ENCODE measurements at places on chromosomes 1 and 21.
A peak's percentile ranks its signal among the peaks of the same experiment; 100 is the strongest.

DNA sequence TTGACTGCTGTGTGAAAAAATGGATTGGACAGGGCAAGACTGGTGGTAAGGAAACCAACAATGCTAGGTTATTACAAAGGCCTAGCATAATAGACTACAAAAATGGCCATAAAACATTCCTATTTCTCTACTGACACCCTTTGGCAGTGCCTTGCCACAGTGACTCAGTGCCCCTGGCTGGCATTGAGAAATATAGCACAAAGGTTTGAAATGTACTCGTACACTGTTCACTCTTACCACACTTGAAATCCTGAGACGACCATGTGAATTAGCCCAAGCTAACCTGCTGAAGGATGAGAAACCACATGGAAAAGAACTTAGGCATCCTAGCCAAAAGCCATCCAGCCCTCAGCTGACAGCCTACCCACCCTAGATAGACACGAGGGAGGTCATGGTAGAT, 149.8 kb upstream of the PALMD start:
- no peak for DNase-seq

GRCh38 chr1:156767879-156768604, 707 bp downstream of the PRCC start:
- no peak for DNase-seq

DNA sequence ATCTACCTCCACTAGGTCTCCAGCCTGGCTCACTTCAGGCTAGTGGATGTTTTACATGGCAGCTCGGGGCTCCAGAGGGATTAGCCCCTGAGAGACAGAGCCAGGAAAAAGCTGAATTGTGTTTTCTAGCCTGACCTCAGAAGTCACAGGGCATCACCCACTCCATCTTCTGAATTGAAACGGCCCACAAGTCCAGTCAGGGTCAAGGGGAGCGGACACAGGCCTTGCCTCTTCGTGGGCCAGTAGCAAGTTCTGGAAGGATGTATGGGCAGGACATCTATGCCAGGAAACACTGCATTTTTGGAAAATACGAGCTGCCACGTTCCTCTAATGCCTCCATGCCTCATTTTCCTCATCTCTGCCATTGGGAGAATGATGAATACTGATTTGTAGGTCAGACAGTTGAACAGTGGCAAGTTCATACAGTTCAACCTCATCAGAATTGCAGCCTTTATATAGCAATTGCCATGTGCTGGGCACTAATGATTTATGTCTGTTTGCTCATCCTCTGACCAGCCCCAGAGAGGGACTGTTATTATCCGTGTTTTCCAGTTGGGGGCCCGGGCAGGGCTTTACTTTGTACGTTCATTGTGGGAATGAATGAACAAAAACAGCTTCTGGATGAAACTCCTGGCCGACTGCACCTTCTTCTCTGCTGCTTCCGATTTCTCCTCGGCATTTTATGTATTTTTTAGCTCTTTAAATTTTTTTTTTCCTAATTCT, 23.2 kb upstream of the PCBP3 start:
- no peak for DNase-seq

DNA sequence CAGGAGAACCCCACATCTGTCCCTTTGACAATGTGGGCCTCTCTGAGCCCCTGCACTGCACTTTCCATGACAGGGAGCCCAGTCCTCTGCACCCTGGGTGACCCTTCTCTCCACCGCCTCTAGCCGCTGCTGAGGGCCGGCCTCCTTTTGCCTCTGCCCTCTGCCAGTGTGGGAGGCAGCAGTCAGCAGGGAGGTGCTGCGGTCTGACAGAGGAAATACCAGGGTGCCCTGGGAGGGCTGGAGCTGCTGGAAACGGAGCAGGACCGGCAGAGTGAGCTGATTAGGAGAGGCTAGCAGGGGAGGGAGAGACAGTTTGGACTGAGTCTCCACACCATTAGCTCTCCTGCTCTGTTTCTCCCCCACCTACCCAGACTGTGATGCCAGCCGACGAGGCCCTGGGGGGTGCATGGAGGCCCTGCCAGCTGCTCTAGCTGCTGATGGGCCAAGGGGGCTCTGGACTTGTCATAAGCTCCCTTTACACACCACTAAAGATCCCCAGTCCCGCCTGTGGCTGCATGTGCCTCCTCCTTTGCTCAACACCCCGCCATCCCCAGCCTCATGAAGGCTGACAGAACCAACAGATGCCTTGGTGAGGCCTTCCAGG, 171.1 kb upstream of the KLHDC7A start:
- peak; percentile 25 for DNase-seq

DNA sequence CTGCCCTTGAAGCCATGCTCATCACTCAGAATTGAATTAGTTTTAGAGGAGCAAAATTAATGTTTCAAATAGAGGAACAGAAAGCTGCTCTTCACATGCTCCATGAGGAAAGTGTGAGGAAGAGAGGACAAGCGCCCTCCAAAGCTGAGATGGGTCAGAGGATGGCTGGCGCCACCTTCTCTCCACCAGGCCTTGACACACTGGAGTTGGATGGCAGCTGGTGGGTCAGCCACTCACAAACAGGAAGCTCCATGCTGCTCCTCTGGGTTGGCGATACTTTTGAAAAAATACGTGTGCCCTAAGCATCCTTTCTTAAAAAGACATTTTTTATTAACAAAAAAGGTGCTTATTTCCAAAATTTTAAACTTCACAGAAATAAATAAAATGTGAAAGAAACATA, 3.1 kb upstream of the CD2 start:
- no peak for DNase-seq

GRCh38 chr1:58000821-58001220, 545.7 kb downstream of the OMA1 start:
- no peak for DNase-seq

- DNase-seq = no peak
Measured at GRCh38 chr1:215133532-215133931, 51.0 kb downstream of the KCNK2 start.

DNA sequence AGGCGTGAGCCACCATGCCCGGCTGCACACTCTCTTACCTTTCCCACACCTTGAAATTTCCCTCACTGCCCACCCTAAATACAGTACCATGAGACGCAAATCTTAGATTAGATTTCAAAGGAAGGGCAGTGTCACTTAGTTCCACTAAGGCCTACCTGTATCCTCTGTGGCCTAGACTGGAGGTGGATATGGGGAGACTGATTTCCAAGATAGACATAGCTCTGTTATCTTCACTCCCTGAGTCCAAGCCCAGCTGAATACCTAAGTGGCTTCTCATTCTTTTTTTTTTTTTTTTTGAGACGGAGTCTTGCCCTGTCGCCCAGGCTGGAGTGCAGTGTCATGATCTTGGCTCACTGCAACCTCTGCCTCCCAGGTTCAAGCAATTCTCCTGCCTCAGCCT, 89.0 kb downstream of the SLC16A1 start:
- DNase-seq = no peak

DNA sequence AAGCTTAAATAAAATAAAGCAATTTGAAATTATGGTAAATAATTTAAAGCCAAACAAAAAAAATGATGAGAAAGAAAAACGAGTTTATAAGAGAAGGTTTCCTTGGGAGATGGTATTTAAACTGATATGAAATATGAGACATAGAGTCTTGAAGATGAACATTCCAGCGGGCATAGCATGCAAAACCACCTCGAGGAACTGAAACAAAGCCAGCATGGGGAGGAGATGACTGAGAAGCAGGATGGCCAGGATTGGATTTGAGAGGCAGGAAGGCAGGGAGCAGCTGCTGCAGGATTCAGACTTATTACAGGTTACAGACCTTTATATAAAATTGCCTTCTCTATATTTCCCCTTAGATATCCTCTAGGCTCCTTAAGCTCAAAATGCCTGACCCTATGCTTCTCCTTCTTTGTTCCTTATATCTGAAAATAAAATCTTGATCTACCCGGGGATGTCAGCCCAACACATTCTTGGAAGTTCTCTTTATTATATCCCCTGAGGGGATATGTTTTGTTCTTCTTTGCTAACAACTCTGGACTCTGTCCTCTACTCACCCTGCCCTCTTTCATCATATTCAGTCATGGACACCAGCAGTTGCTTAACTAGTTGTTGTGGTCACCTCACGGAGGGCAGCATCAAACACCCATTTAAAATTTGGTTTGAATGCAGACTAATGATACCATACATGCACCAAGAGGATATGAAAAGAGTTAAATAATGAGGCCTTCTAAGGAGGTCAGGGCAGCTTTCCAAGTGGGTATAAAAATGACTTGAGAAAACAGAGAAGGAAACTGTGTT, 719.1 kb upstream of the B3GALT2 start:
- DNase-seq = no peak

GRCh38 chr1:56320464-56321149, 258.8 kb downstream of the PLPP3 start:
- no peak for DNase-seq

DNA sequence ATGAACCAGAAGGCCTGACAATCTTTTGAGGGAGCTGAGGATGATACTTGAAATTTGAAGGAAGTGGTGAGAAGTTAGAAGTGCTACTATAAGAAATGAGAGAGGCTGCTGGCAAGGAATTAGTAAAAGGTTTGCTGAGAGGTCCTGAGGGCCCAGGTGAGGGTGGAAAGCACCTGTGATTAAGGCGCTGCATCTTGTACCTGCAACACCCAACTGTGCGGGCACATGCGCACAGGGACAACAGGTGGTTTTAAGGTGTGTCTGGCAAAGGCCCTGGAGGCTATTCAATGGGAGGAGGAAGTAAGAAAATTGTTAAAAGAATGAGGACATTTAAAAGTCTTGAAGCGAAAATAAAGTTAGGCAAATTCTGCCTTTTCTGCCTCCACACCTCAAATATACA, 349.3 kb downstream of the RGS7 start:
- no peak for DNase-seq

GRCh38 chr1:160414881-160415280, 14.5 kb downstream of the VANGL2 start:
- no peak for DNase-seq

- no peak for DNase-seq
Measured at GRCh38 chr1:15249081-15249480, 2.1 kb downstream of the FHAD1 start.

DNA sequence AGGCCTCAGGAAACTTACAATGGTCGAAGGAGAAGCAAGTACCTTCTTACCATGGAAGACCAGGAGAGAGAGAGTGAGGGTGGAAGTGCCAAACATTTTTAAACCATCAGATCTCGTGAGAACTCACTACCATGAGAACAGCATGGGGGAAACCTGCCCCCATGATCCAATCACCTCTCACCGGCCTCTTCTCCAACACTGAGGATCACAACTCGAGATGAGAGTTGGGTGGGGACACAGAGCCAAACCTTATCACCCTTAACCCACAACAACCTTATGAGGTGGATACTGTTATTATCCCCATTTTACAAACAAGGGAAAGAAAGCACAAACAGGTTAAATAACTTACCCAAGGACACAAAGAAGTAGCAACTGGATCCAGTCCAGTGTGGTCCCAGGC, 80.5 kb downstream of the MPZL1 start:
- no peak for DNase-seq

GRCh38 chr21:46119144-46119636, 21.3 kb downstream of the COL6A2 start:
- no peak for DNase-seq

GRCh38 chr1:43932786-43933385, 715 bp upstream of the ARTN start:
- no peak for DNase-seq

DNA sequence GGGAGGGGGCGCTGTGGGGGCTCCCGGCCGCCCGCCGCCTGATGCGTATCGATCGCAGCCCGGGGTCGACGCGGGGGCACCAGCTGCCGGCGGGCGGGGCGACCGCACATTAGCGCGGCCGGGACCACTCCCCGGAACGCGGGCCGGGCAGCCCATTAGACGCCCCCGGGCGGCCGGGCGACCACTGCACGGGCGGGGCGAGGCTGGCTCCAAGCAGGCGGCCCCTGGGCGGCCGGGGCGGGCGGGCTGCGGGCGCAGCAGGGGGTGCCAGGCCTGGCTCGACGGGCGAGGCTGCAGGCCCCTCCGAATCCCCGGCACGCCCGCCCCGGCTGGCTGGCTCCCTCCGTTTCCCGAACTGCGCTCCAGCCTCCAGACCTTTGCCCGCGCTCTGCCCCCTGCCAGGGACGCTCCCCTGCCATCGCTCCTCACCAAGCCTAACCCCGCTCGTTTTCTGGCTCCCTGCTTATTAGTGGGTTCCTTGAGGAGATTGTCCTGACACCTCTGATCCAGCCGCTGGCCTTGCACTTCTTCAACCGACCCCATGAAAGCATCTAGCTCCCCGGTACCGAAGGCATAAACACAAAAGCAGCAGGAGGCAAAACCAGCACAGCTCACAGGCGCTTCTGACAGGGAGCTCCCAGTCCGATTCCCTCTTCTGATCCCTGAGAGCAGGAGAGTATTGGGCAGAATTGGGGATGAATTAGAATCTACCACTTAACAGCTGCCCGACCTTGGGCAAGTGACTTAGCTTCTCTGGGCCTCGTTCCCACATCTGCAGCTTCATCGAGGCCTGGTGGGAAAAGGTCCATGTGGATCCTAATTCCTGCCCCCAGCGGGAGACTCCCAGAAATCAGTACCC, 92.6 kb upstream of the CASZ1 start:
- DNase-seq = no peak

DNA sequence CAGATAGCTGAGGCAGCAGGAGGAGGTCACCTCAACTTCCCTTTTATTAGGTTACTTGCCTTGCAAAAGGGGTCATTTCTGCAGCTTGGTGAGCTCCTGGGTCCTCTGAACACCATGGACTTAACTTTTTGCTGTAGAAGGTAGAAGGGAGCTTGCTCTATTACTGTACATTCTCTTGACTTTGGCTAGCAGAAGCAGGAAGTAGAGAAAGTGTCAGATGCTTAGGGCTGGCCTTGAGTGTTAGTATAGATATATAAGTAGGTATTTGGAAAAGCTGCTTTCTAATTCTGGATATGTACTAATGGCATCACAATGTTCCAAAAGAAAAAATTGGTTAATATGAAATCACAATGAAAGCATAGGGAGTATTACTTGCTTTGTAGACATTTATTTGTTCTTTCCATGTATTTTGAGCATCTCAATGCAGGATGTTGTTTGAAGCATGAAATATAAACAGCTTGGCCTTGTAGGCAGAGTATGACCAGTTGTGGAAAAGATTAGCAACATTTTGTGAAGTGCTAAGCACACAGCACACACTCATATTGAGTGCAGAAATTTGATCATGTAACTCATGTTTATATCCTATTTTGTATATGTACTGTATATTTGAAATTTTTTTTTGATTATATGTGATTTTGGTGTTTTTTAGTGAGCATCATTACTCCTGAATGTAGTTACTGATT, 108.8 kb downstream of the DYRK1A start:
- DNase-seq = no peak

DNA sequence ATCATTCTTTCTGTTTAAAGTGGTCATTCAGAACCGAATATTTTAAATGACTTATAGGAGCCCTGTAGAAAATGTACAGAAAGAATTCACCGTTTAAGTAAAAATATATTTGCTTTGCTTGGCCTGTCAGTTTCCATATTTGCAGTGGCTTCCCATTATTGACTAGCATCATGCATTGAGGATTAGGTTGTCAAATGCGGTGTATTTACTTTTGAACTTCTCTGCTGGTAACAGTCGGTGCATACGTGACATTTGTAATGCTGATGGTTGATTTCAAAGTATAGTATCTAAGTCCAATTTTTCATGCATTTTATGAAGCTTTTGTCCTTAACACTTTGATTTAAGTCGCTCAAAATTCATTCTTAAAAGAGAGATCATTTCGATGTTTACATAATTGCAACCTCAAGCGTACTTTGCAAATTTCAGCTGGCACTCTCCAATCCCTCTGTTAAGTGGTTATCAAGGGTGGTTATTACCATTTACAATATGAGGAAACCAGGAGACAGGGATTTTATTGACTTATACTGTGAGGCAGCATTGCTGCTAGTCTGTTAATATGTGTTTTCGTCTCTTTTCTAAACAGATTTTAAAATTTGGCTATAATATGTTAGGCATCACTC, 201.6 kb downstream of the SDCCAG8 start:
- DNase-seq = no peak

- DNase-seq = no peak
Measured at GRCh38 chr1:26025517-26025916, 3.9 kb downstream of the EXTL1 start.

- DNase-seq = no peak
Measured at GRCh38 chr21:42320791-42321190, 5.6 kb upstream of the TFF3 start.
